ENCODE measurements at places on chromosomes 1 and 21.

DNA sequence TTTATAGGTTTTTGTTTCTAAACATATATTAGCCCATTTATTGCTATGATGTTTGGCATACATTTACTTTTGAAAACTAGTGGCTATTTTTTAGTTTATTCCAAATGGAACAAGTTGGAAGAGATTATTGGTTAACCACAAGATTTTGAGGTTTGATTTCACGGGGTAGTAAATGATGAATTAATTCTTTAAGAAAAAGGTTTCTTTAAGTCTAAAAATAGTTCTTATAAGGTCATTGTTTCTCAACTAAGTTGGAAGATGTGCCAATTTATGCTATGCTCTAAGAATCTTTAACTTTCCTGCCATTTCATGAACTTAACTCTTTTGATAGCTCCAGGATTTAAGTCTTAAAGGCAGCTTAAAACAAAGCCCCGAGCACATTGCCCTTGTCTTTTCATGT is 183.8 kb downstream of the LMO4 start:
- no peak for DNase-seq

GRCh38 chr1:158155673-158156072 is 25.0 kb upstream of the CD1D start:
- no peak for DNase-seq

DNA sequence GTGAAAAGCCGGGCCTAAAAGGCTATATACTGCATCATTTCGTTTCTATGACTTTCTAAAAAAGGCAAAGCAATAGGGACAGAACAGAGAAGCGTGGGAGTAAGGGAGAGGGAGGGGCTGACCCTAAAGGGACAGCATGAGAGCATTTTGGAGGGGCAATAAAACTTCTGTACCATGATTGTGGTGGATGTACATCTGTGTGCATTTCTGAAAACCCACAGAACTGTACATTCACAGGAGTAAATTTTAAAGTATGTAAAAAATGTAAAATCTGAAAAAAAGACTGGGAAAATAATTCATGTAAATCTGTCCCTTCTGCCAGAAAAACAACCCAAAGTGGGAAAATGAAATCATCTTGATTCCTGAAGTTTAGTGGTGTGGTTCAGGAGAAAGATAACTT is 235.4 kb downstream of the CENPF start:
- no peak for DNase-seq

DNA sequence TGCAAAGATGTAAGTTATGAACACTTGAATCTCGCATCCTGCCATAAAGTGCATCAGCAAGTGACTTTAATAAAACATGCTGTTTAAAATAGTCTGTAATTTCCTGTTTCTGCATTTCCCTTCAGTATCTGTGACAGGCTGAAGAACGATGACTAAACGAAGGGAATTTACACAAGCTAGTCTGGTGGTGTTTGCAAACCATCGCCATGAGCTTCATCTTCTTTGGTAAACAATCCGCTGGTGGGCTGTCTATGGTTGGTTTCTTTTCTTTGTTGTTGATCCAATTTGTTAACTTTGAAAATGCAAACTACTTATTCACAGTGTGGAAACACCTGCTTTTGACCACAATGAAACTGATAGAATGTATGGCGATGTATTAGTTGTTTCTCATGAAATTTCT is 13.9 kb downstream of the SERTAD4 start:
- DNase-seq: no peak

DNA sequence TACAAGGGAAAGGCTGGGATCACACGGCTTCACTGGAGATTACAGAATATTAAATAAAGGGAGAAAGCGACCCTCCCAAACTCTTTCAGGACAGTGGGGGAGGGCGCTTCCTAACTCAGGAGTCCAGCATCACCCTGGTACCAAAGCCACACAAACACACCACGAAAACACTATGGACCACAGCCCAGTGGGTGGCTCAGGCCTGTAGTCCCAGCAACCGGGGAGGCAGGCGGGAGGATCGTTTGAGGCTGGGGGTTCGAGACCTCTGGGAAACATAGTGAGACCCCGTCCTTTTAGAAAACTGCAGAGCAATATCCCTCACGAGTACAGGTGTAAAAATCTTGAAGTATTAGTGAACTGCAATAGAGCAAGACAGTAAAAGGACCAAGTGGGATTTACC is 16.0 kb downstream of the TRIM11 start:
- no peak for DNase-seq

GRCh38 chr1:7068552-7068951 is 283.3 kb downstream of the CAMTA1 start:
- no peak for DNase-seq

GRCh38 chr1:234662148-234662547 is 52.2 kb upstream of the IRF2BP2 start:
- no peak for DNase-seq

DNA sequence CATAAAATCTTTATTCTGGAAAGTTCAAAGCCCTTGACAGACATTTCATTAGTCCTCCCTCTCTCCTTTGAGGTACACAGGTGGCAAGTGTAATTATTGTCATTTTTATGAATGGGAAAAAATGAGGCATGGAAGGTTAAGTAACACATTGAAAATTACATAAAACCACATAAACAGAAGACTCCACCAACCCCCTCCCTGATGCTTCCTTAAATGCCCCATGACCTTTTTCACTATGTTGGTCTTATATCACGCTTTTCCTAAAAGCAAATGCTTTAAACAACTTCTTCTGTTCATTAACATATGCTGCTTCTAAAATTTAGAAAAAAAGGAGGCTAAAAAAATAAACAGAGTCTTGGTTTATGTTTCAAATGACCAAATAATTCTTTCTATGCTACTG is 648.4 kb downstream of the PTPRC start:
- DNase-seq: no peak

DNA sequence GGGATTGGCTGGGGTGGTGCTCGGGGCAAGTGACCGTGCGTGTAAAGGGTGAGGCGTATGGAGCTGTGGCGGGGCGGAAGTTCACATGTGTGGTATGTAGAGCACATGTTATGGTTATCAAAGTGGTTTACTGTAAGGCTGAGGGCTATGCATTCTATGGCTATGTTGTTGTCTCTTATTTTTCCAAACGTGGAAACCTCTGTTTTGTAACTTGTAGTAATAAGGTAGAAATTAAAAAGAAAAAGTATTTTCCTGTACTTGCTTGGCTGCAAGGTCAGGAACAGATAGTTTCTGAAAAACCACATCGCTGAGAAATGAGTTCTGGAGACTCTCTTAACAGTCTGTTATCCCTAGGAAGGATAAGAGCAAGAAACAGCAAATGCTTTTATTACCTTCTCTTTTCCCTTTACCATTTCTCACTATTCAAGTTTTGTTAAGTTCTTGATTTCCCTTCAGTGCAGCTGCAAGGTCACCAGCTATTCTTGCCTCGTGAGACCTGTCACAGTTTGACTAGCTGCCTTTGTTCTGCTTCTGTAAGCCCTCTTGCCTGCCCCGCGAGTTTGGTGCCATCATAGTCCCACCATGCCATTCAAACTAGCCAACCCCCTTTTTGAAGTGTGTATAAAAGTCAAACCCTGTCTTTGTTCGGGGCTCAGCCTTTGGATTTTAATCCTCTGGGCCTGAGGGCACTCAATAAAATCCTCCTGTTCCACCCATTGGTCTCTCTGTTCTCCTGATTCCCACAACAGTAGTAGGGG is 9.5 kb downstream of the RNU1-2 start:
- DNase-seq: peak; percentile 50

GRCh38 chr1:20029178-20029912 is 40.6 kb upstream of the PLA2G5 start:
- DNase-seq: no peak

GRCh38 chr1:233372218-233373120 is 44.9 kb downstream of the MAP3K21 start:
- no peak for DNase-seq

- DNase-seq: peak; percentile 30
Measured at GRCh38 chr1:75615613-75616435, 4.9 kb upstream of the SLC44A5 start.

- no peak for DNase-seq
Measured at GRCh38 chr1:157131281-157131680, 6.9 kb downstream of the ETV3 start.

DNA sequence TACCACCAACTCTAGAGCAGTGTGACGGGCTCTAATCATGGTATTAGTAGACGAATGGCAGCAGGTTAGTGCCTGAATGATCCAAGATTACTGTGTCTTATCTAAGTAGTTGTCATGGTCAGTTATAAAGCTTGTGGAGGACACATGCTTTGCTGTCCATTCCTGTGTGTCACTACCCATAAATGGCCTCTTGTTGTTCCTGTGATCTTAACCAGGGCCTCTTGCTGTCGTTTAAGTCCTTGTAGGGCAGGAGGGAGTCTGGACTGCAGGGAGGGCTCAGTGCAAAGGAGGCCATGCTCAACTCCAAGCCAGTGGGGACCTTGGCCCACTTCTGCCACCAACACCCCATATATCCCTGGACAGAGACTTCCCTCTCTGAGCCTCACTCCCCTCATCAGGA is 130.5 kb downstream of the EPHB2 start:
- no peak for DNase-seq

GRCh38 chr1:184740344-184740743 is 14.3 kb downstream of the EDEM3 start:
- no peak for DNase-seq

GRCh38 chr1:192530254-192530653 is 45.3 kb upstream of the RGS1 start:
- DNase-seq: no peak

DNA sequence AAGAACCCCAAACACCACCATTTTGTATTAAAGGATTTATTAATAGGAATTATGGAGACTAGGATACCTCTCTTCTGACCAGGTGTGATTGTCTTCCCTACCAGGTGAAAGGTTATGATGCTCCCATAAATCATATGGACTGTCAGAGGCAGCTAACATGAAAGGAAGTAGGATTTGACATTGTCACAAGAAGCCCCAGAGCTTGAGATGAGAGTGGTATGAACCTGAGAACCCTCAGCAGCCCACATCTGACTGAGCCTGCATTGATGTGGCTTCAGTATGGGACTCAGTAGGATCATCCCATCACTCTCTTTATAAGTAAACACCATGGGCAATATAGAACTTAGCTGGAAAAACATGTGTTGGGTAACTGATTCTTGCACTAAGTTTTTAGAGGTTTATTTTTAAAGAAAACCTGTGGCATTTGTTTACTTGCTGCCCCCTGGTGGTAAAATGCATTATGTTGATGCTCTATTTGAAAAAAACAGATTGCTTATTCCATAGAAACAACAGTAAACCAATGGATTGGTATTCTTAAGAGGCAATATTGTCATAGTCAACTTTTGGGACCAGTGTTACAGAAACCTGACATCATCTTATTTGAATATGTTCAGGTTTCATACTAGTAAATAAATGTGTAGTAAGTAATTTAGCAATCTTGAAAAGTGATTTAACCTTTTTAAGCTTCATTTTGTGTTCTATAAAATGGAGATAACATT is 16.6 kb upstream of the CACYBP start:
- DNase-seq: peak; percentile 56

- no peak for DNase-seq
Measured at GRCh38 chr1:247825362-247825761, 1.4 kb upstream of the OR14A16 start.
